ENCODE measurements at places on chromosomes 4 and X.

DNA sequence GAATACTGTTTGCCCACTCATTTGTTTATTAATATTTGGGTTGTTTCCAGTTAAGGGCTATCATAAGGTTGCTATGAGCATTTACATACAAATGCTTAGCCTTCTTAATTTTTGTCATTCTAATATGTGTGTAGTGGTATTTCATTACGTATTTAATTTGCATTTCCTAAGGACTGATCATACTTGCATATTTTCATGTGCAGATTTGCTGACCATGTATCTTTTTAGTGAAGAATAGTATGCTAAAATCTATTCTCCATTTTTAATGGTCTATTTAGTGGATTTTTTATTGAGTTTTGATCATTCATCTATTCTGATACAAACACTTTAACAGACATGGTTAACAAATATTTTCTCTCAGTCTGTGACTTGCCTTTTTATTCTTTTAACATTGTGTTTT is 949.5 kb downstream of the RAB28 start:
- no peak for DNase-seq

GRCh38 chr4:69833251-69833650 is 26.7 kb downstream of the SULT1E1 start:
- no peak for DNase-seq

- no peak for DNase-seq
These were observed 284.0 kb upstream of the FRG1 start for GRCh38 chr4:189656641-189657040.

DNA sequence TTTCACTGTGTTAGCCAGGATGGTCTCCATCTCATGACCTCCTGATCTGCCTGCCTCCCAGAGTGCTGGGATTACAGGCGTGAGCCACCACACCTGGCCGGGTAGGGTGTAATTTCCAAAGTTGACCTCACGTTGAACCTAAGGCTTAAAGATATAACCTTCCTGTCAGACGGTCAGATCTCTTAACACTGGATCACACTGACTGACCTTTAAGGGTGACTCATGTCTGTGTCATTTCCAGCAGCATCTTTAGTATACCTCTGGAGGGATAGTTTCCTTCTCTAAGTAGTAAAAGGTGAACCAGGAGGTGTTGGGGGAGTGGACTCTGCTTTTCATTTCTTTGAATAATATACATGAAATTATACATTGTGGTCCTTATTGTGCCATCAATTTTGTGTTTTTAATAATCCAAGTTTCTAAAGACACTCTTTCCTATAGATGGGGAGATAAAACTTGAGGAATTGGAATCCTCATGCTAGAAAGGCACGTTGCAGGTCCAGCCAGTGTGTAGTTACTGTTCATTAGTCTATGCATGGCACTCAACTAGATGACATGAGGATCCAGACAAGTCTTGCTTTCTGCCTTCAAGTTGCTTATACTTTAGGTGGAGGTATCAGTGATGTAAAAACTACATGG is 45.7 kb downstream of the ARHGAP10 start:
- no peak for DNase-seq

- no peak for DNase-seq
These were observed 395 bp upstream of the SOWAHB start for GRCh38 chr4:76898385-76898692.

DNA sequence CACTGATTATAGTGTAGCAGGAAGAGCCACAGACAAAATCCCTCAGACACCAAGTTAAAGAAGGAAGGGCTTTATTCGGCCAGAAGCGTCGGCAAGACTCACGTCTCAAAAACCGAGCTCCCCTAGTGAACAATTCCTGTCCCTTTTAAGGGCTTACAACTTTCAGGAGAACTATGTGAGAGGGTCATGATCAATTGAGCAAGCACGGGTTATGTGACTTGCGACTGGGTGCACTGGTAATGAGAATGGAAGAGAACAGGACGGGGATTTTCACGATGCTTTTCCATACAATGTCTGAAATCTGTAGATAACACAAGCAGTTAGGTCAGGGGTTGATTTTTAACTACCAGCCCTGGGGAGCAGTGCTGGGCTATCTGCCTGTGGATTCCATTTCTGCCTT is 116.7 kb downstream of the MFAP3L start:
- no peak for DNase-seq

DNA sequence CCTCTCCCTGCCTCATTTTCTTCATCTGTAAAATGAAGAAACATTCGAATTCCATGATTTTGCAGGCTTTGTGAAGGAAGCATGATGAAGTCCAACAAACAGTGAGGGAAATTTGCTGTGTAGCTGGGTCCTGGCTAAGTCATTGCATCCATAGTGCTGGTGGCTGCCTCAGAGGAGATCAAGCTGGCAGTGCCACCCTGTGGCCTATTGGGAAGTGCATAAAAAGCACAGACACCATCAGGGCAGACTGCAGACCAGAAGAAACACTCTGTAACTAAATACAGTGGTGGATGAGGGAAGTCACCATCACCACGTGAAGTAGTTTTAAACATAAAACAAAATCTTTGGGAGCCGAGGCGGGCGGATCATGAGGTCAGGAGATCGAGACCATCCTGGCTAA is 40.7 kb upstream of the DDX3X start:
- peak; percentile 1 for DNase-seq

- DNase-seq, result no peak
These were observed 173.9 kb downstream of the GRIA3 start for GRCh38 chrX:123357941-123358340.

GRCh38 chr4:15242021-15242420 is 185.8 kb upstream of the C1QTNF7 start:
- DNase-seq, result no peak

GRCh38 chr4:22496165-22496813 is 19.6 kb downstream of the ADGRA3 start:
- DNase-seq, result no peak

DNA sequence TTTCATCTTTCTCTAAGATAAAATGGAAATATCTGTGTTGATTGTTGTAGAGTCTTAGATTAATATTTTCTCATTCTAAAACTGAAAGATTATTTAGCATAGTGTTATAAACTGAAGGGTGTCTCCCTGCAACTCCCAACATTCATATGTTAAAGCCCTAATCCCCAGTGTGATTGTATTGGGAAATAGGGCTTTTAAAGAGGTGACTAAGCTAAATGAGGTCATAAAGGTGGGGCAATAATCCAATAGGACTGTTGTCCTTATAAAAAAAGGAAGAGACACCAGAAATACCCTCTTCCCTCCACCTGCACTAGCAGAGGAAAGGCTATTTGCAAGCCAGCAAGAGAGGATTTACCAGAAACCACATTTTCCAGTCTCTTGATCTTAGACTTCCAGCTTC is 1626.4 kb downstream of the C4orf33 start:
- DNase-seq, result no peak

- no peak for DNase-seq
These were observed 32.4 kb downstream of the MAGEC1 start for GRCh38 chrX:141936080-141936479.

DNA sequence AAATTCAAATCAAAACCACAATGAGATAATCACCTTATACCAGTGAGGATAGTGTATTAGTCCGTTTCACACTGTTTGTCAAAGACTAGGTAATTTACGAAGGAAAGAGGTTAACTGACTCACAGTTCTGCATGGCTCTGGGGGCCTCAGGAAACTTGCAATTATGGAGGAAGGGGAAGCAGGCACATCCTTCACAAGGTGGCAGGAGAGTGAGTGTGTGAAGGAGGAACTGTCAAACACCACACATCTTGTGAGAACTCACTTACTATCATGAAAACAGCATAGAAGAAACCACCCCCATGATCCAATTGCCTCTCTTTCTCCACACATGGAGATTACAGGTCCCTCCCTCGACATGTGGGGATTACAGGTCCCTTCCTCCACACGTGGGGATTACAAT is 54.7 kb upstream of the TRPC5 start:
- no peak for DNase-seq

DNA sequence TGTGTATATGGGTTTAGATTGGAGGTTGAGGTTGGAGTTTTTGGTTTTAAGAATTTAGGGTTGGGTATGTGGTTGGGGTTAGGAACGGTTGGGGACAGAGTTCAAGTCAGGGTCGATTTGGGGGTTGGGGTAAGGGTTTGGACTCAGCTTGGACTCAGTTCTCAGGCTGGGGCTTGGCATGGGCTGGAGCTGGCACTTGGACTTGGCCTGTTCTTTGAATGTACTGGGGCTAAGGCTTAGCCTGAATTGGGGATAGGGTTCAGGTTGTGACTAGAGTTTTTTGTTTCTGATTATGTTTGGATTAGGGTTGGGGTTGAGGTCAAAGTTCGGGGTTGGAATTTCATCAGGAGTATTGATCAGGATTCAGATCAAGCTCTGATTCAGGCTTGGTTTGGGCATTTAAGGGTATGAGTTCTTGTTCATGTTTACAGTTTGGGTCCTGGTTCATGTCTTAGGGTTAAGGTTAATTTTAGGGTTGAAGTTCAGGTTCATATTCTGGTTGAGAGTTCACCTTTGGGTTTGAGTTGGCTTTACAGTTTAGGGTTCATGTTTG is 46.2 kb upstream of the IL9R start:
- DNase-seq, result no peak

DNA sequence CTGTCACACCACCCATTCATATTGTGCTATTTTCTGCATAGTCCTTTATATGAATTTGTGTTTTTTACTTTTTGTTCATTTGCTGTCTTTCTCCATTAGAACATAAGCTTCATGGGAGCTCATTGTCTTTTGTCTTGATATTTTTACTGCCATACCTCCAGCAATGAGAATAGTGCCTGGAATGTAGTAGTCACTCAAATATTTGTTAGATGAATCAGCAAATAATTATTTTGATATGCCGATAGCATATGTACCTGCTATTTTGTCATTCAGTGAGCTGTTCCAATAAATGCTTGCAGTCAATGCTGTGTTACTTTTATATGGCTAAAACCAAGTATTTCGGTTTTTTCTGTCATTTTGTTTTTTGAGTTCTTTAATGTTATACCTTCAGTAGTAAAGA is 43.5 kb upstream of the SLC25A31 start:
- no peak for DNase-seq

DNA sequence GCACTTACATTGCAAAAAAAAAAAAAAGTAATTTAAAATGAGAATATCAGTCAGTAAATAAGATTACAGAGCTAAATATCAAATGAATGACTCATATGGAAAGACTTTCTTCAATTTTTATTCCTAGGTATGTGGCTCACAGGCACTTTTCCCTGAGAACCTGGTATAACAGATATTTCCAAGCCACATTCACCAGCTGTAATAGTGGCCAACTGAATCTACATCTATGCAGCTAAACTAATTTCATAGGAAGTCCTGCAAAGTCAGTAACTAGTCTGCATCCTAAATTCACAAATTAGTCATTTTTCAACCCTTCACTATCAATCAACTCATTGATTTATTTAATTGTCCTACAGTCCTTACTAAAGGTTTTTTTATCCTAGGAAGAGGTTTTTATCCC is 5.6 kb downstream of the PDE5A start:
- no peak for DNase-seq

- no peak for DNase-seq
These were observed 66.0 kb upstream of the NKX1-1 start for GRCh38 chr4:1472148-1472797.

DNA sequence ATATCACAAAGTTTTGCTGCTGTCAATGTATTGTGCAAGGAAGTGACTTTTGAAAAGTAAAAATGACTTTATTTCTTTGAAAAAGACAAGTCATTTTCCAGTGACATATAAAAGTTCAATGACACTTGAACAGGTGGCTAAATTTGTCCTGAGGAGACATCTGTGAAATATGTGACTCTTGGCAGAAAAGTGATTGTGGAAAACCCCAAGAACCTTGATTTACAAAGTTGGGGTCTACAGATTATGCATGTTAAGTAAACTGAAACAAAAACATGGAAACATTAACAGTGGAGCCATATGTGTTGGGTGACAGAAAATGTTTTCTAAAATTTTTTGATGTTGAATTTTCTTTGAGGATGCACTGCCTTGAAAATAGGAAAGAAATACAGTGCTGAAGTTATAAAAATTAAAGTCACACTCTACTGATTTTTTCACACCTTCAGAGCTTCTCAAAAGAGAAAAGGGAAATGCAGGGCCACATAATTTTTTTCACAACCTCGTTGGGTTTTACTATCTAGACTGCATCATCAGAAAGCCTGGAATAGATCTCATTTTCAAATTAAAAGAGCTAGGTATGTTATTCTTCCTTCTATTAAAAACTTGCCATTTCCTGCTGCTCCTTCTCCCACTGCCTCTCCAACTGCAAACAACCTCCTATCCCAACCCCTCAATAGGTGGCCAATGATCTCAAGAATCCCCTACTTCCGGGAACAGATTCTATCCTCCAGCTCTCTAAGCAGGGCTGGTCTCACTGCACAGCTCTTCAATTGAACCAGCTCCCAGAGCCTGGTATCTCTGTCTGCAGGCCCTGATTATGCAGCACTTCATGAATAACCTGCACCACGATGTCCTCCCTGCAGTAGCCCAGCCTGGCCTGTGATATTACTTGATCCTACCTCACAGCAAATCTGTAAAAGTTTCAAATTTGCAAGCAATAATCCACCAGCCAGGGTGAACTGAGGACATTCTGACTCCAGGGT is 570.8 kb upstream of the CPEB2 start:
- no peak for DNase-seq

DNA sequence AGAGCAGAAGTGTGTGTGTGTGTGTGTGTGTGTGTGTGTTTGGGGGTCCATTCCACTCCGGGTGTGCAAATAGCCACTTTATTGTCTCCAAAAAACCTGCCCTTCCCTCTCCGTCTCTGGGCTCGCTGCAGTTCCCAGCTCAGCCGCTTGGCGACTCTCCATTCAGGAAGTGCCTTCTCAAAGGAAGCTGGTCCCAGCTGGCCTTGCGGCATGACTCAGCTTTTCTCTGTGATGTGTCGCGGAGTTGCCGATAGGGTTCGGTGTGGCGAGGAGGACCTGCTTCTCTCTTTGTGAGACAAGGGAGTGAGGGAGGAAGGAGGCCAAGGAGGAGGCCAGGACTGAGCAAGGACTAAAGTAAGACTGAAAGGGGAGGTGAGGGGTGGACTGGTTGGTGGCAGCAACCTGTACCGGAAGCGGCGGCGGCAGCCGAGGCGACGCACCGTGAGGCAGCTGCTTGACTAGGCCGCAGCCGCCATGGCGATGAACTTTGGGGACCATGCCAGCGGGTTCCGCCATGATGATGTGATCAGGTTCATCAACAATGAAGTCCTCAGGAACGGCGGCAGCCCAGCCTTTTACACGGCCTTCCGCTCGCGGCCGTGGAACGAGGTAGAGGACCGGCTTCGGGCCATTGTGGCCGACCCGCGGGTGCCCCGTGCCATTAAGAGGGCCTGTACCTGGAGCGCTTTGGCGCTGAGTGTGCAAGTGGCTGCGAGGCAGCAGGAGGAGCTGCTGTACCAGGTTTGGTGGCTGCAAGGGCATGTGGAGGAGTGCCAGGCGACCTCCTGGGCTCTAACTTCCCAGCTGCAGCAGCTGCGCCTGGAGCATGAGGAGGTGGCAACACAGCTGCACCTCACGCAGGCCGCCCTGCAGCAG is at the start of gene TEX13C:
Gene TEX13C (plus strand): TSS at position 226 of the 876 bp plus-strand sequence. CDS start 249 bp downstream, at position 475.
- no peak for DNase-seq

- DNase-seq, result peak; percentile 52
These were observed 104.0 kb downstream of the PHEX start for GRCh38 chrX:22135994-22136684.

- no peak for DNase-seq
These were observed 45.9 kb downstream of the TEC start for GRCh38 chr4:48223633-48224295.

- no peak for DNase-seq
These were observed 31.9 kb downstream of the NSG1 start for GRCh38 chr4:4418676-4419390.

All from NCI-H2029 (cell line).